ENCODE measurements at places on chromosomes 6 and 20.

- DNase-seq: no peak
These were observed 316.2 kb upstream of the CDYL start for GRCh38 chr6:4459996-4460395.

- no peak for DNase-seq
These were observed 12.9 kb downstream of the PARD6B start for GRCh38 chr20:50744143-50744792.

DNA sequence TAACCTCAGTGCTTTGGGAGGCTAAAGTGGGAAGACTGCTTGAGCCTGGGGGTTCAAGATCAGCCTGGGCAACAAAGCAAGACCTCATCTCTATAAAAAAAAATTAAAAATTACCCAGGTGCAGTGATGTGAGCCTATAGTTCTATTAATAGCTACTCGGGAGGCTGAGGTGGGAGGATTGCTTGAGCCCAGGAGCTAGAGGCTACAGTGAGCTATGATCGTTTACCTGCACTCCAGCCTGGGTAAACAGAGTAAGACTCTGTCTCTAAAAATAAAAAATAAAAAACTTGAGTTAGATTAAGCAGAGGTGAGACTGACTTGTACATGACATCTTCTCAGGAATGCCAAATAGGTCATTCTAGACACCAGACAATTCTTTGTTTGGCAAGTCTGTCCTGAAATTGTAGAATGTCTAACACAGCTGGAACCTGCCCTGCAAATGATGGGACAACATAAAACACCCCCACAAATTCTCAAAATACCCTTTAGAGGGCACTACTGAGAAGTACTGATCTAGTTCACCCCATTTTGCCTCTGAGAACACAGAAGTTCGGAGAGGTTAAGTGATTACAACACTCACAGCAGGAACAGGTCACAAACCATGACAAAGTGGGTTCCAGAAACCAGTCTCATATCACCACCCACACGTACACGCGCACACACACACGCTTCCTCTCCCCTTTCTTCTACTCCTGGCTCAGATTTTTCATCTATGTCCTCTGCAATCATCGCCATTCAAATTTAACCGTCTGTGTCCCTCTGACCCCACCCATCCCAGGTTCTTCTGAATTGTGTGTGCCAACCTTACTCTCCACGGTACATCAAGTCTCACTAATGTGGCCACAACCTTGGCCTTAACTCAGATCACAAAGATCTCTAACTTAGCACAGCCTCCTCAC is 38.3 kb downstream of the ARHGAP18 start:
- DNase-seq: peak; percentile 44

GRCh38 chr6:166435574-166435973 is 52.8 kb upstream of the MPC1 start:
- DNase-seq: peak; percentile 55

GRCh38 chr6:11763460-11764249 is 14.9 kb downstream of the ADTRP start:
- DNase-seq: no peak

DNA sequence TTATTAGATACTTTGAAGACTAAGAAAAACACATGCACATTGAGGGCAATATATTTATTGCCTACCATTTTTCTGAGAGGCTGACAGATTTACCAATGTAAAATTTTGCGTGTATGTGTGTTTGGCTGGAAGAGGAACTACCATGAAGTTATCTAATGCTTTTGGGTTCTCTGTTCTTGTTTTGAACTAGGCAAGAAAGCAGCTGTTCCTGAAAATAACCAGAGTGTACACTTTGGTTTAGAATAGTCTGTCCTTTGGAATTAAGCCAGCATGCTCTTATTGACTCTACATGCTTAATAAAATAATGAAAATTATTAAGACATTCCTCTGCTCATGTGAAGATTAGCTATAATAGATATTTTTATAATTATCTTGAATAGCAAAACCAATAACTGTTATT is 129.2 kb downstream of the MYB start:
- no peak for DNase-seq

DNA sequence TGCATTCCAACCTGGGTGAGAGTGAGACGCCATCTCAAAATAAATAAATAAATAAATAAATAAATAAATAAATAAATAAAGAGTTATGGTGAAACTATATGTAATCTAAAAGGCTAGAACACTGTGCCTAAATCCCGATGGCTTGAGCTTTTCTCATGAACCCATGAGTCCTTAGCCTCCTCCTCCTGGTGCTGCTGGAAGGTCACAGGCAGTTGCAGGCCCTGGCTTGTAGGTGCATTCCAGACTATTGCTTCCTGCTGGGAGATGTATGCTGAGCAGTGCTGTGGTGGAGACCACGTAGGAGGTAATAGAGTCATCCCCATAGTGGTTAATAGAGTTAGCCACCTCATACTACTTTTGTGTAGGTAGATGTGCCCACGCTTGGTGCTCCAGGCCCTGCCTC is 12.5 kb downstream of the PTK7 start:
- no peak for DNase-seq

- DNase-seq: no peak
These were observed 505.0 kb upstream of the SLC35B3 start for GRCh38 chr6:8940356-8940755.

- DNase-seq: no peak
These were observed 68.7 kb downstream of the SNX9 start for GRCh38 chr6:157891544-157892362.

- no peak for DNase-seq
These were observed 394.8 kb upstream of the NOX3 start for GRCh38 chr6:155850408-155850841.

DNA sequence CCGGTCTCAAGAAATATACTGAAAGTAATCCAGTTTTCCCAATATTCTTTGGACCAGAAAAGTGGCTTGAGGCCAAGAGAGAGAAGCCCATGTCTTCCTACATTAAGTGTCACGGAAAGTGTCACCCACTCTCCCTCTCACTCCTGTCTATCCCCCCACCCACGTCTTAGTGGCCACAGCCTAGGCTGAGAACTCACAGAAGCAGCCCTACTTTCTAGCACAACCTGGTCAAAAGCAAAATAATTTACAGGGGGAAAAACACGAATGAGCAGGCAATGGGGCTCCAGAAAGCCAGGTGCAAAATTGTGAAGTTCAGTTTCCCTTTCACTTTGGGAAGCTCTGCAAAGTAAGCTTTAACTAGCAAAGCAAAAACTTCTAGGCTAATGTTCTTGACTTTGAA is 118.0 kb downstream of the OPRM1 start:
- DNase-seq: no peak

GRCh38 chr6:64012351-64013001 is 376.9 kb downstream of the PHF3 start:
- DNase-seq: no peak

GRCh38 chr6:56959938-56960337 is 5.0 kb downstream of the BEND6 start:
- no peak for DNase-seq

GRCh38 chr6:108592371-108593337 is 31.9 kb downstream of the FOXO3 start:
- DNase-seq: peak; percentile 34

- no peak for DNase-seq
These were observed 148.7 kb upstream of the CARMIL1 start for GRCh38 chr6:25130518-25130917.

- no peak for DNase-seq
These were observed 536 bp upstream of the MTFR2 start for GRCh38 chr6:136250686-136251008.

GRCh38 chr20:4216142-4216735 is 200.9 kb upstream of the RNF24 start:
- DNase-seq: no peak

DNA sequence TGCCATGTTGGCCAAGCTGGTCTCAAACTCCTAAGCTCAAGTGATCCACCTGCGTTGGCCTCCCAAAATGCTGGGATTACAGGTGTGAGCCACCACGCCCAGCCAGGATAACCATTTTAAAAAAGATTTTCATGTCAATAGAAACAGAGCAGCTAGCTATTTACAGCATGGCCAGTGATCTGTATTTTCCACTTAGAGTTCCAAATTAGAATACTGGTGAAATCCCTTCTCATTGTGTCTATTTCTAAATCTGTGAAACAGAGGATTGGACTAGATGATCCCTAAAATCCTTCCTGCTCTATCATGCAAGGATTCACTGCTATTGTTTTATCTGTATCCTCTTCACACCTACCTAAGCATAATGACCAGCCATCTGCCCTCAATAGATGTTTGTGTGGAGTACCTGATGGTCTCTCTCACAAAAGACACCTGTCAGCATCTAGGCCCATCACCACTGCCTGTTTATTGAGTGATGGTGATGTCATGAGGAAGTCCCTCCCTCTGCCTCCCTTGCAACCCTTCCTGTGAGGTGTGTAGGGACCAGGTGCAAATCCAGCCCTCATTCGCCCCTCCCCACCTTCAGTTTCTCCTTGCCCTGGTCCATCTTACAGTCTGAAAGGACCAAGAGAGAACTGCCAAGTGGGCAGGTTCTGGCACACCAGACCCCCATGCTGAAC is 26.5 kb upstream of the SMIM29 start:
- no peak for DNase-seq

DNA sequence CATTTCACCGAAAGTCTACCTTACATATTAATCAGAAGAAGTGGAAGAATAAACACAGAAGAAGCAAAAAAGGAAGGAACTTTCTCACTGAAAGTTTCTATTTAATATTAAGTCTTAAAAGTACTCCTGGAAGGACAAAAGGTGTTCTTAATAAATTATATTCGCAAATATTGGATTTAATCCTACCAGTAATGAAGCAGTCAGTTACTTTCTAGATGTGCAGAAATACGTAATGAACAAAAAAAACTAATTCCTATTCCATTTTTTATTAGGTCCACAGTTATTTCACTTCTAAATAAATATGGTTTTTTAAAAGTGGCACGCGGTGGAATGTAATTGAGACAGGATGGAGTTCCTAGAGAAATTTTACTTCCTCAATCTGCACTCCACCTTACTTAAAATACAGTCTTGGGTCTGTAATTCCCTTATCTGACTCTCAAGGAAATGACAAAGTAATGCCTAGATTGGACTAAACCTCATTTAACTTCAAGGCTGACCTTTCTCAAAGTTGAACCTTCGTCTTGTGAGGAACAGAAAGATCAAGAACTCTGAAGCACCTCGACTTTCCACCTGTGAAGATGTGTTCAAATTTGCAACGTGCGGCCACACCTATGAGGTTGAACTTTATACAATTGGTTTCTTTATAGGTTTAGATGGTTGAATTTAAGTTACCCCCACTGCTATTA is 1.1 kb upstream of the TRAM2 start:
- no peak for DNase-seq

GRCh38 chr6:113854531-113855499 is 2.3 kb upstream of the MARCKS start:
- no peak for DNase-seq

GRCh38 chr6:126811321-126811720 is 307.1 kb upstream of the RSPO3 start:
- no peak for DNase-seq

GRCh38 chr6:161033667-161034066 is 42.1 kb downstream of the MAP3K4 start:
- no peak for DNase-seq

DNA sequence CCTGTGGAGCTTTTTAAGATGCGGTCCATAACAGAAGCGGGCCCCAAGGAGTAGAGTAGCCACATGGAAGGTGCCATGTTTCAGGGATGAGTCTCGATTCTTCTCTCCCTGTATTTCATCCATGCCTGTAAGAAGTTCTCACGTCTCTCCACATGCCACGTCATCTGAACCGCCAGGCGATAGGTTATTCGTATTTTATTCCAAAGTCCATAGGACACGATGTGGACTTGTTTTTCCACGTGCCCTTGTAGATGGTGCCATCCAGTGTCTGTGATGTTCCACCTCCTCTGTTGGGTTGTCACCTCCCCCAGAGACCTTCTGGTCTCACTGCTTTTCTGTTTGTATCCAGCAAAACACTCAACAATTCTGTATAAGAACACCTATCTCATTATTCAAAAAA is 17.6 kb downstream of the HEBP2 start:
- no peak for DNase-seq

DNA sequence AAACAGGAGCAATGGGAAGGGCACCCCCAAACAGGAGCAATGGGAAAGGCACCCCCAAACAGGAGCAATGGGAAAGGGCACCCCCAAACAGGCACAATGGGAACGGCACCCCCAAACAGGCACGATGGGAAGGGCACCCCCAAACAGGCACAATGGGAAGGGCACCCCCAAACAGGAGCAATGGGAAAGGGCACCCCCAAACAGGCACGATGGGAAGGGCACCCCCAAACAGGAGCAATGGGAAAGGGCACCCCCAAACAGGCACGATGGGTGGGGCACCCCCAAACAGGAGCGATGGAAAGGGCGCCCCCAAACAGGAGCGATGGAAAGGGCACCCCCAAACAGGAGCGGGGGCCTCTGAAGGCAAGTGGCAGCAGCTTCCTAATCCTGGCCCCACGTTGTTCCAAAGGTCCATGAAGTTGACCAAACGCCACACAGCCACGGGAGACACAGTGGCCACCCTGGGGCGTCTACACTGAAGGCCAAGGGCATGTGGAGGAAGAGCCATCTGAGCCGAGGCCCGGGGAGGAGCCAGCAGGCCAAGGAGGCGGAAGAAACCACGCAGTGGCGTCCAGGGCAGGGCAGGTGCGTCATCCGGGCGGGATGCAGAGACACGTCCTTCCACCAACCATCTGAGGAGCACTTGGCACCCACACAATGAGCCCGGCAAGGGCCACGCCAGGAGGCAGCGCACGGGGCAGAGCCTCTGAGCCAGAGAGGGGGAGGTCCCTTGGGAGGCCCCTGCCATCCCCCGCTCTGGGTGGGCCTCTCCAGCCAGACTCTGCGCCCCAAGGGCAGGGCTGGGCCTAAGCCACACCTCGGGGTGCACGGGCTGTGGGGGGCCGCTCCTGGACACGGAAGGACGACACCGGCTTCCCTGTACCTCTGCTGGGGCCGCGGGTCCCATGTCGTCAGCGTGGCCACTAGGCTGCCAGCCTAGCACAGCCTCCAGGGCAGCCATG is 21.5 kb upstream of the NTSR1 start:
- DNase-seq: no peak

DNA sequence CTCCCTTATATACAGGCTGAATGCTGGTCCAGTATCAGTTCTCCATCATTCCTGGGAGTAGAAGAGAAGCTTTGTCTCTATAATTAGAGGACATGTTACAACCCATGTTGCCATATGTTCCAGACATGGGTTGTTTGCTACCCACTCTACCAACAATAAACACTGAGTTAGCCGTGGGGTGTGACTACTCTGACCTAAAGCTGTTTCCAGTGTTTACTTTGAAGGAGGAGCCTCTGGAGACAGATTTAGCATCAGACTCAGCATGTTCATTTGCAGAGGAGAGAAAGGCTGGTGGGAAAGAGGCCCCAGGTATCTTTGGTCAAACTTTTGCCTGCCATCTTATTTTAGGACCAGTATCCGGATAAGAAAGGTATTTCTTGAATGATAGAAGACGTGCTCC is 157.9 kb upstream of the SNX9 start:
- no peak for DNase-seq

DNA sequence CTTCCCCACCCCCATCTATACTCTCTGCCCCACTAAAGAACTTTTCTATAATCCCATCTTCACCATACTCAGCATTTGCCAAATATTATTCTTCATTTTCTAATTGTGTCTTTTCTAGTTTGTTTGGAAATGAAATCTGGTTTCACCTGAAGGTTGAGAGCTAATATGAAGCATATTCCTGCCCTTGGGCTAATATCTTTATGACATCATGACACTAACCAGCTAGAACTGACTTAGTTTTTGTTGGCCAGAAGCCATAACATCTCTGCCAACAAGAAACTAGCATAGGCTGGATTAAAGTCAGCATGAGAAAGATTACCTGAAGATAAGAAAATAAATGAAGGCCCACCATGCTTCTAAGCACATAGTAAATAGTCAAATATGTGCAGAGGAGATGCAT is 16.7 kb downstream of the UNC5CL start:
- no peak for DNase-seq
